Right renal pelvis (tissue), 4 donors: ENCODE measurements at places on chromosomes 7 and 10. TPM values are rescaled to one million over a fixed set of nuclear protein-coding genes. Genes with fewer than 3 reads are reported as not detected.

GRCh38 chr7:2722591-2722990 lies 34.6 kb downstream of the AMZ1 start:
- DNase-seq = no peak

- DNase-seq = no peak
Observed at GRCh38 chr10:104322416-104322782, 15.9 kb downstream of the ITPRIP start.

GRCh38 chr10:70518695-70519094 lies 40.1 kb downstream of the PALD1 start:
- no peak for DNase-seq

- no peak for DNase-seq
Observed at GRCh38 chr7:5452470-5452899, 28.9 kb upstream of the TNRC18 start.

DNA sequence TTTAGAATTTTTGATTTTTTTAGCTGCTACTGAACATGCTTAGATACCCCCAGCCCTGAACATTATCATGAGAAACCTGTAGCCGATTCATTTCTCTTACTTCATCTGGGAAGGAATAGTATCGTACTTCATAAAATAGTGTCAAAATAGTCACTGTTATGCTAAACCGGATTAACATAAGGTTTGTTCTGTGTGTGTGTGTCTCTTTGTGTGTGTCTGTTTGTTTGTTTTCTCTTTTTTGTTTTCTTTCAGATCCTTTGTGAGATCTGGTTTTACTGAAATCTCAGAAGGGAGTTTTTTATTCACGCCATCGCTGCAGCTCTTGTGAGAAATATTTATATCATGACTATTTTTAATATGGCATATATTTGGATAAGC lies 761 bp downstream of the LGI1 start:
- DNase-seq = no peak

- no peak for DNase-seq
Observed at GRCh38 chr10:62581351-62581750, 207.2 kb downstream of the ZNF365 start.

- DNase-seq = no peak
Observed at GRCh38 chr7:136293841-136294391, 316.8 kb upstream of the MTPN start.

DNA sequence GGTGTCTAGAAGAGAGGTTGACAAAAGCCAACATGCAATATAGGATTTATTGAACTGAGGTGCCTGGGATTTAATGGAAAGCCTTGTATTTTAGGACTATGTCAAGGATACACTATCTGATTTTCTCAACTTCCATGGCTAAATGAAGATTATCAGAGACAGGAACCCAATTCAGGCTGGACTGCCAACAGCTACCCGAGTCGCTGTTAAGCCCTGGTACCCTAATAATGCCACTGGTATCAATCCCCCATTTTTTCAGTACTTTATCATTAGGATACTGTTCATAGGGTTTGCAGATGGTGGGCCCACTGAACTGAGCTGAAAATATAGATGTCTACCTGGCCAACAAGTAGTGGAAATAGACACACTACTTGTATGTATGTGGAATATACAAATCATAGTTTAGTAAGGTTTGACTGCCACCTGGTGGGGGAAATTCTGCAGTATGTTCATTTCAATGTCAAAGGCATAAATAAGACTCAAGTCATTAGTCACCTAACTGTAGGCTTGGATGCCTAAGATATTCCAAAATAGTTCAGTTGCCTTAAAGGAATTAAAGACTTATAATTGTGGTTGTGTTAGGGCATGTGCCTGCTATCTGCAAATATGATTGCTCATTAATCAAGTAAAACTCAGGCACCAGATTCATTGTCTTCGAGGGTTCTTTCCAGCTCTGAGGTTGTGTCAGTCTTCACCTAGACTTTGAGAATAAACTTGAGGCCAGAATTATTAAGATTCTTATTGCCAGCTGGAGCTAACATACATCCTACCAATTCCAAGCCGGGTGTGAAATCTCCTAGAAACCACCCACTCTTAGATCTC lies 34.1 kb upstream of the NOBOX start:
- DNase-seq = peak; percentile 68

DNA sequence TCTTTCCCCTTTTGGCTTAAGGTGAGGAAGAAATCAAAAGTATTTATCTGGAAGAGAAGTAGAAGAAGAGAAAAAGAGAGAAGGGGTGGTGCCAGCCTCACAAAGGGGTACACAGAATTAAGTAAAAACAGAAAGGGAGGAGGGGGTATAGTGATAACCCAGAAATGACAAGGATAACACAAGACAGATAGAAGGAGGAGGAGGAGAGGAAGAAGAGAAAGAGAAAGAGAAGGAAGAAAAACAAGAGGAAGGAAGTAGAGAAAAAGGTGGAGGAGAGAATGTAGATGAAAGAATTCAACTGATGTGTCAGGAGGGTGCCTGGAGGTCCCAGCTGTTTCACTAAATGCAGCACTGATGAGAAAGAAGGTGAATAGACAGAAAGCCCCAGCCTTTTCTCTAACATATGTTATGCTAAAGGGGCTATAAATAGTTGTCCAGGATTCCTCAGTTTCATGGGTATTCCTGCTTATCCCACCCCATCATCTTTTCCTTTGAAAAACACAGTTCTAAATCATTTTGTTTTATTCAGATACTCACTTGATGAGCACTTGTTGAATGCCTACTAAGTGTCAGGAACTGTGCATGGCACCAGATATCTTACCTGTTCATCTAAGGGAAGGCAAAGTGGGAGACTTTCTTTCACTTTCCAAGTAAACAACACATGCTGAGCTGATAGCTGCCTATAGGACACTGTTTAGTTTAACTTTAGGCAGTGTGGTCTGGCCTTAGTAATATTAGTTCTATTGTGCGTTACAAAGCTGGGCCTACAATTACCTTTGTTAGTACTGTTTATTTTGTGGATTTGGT lies 8.0 kb downstream of the SEMA3E start:
- no peak for DNase-seq

GRCh38 chr7:120617275-120617674 lies 240.7 kb downstream of the TSPAN12 start:
- DNase-seq = no peak

DNA sequence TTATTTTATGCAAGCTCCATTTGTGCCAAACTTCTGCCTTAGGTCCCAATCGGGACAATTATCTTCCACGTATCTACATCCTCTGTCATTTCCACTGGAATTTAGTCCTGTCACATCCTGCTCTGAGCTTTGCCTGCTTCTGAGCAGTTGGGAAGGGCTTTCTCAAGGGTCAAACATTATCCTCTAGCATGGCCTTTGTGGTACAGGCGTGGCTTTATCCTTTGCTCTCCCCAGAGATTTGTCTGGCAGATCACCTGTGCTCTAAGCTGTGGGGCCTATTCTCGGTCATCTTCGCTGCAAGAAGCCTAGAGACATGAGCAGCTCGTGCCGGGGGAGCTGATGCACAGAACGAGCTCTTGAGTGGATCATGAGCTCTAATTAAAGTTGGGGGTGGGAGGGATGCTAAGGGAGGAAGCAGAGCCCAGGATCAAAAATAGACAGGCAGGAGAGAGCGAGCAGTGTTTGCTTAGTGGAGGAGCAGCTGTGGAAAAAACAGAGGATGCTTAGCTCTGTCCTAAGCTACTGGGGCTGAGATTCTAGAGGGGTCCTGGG lies 19.8 kb upstream of the TMEM273 start:
- DNase-seq = no peak

DNA sequence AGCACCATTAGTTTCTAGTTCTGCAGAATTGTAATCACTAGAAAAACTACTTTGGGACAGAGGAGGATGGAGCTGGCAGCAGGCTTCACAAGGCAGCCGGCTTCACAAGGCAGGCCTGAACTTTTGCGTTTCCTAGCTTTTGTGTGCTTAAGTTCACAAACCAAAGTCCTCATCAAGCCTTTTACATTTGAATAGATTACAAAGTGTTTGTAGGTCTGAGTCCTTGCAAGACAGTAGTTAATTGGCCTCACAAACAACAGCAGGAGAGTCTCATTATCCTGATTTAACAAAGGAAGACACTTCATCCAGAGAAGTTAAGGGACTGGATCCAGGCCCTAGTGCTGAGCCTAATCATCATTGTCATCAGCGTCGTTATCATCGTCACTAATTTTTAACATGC lies 147.8 kb upstream of the AUTS2 start:
- no peak for DNase-seq

DNA sequence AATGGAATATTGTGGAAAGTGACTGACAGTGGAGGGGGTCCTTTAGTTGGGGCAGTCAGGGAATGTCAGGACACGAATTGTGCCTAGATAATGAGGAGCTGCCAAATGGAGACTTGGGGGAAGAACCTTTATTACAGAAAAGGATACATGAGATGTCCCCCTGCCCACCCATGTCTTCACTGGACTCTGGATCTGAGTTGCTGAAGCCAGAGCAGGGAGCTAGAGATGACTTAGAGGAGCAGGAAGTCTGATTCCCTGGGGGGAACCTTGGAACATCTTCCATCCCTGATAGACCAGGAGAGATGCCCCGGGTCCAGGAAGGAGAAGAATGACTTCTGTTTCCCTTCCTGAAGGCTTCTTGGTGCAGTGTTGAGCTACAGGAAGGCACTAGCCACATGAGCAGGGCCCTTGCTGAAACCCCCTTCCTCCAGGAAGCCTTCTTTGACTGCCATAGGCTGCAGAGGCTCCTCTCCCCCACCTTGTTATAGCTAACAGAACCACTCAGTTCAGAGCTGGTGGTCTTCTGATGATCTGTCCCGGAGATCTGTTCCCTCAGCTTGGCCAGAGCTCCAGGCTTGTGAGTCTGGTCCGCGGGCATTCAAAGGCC lies 747 bp upstream of the NEURL1 start:
- no peak for DNase-seq

- DNase-seq = no peak
Observed at GRCh38 chr10:70476249-70477035, 2.1 kb upstream of the PALD1 start.

- no peak for DNase-seq
Observed at GRCh38 chr7:15885678-15886077, 199.2 kb upstream of the MEOX2 start.

DNA sequence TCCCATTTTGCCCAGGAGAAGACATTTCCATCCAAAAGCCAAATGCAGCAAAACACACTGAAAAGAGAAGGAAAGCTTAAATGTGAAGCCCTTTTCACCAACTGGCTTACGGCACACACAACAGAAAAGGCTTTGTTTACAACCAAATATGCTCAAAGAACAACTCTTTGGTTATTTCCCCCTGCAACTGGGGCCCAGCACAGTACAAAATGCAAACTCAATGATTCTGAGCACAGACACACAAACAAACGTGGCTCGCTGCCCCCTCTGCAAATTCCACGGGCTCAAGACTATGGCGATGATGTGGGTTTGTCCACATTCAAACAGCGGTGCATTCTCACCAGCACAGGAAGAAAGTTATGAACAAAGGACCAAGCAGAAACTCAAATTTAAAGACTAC lies 5.3 kb downstream of the CPXM2 start:
- DNase-seq = no peak

DNA sequence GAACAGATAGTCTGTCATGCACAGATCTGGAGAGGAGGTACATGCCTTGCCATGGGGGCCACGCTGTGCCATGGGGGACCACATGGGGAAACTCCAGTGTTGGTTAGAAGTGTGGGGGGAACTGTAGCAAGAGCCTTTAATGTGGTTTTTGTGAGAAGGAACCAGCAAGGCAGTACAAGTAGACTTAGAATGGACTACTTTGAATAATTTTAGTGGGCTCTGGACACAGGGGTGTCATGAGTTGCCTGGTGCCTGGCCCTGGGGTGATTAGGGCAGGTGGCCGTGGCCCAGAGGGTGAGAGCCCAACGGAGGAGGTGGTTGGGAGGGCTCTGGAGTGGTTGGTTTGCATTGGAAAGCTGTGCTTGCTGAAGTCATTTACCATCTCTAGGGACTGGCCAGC lies 77.2 kb downstream of the CXCL12 start:
- DNase-seq = no peak

DNA sequence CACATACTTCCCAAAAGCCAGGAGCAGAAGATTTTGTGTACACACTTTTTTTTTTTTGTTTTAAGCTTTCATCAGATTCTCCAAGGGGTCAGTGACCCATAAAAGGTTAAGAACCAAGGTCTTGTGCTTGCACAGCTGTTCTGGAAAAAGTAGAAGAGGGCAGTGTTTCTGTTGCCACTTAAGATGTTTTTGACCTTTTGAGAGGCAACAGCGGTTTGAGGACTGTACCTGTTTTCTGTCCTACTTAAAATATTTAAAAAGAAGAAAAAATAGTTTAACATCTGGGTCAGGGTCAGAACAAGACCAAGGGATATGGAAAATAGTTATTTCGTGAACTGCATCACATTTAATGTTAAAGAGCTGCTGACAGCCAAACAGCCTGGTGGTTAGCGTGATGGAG lies 32.9 kb downstream of the AUTS2 start:
- no peak for DNase-seq

GRCh38 chr10:8628351-8628750 lies 573.9 kb downstream of the GATA3 start:
- no peak for DNase-seq

DNA sequence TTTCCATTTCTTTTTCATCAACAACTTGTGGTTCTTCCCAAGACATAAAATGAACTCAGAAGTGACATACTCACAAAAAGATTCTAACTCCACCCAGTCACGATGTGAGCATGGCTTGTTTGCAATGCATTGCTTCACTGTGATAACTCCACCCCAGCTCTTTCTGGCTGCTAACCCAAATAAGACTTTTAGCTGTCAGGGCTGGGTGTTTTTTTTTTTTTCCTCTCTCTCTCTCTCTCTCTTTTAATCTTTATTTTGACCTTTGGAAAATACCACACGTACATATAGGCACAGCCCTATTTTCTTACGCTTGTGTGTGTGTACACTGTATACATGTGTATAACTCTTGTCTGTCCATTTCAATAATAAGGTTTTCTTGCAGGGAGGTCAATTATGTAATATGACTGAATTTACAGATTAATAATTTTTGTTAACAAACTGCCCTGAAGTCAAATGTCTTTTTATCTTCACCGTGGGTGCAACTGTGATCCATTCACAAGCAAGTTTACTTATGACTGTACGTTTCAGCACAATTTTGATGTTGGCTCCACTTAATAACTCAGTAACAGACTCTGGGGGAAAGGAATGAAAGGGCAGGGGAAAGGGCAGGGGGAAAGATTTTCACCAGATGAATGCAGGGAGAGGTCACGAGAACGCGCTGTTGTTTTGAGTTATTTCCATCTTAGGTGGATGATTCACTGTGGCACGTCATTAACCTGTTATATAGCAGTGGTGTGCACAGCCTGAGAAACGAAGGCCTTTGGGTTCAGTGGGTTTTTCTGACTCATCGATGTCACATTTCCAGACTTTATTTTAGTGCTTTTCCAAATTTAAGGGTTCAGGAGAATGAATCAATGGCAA lies 49.1 kb downstream of the APBB1IP start:
- no peak for DNase-seq

The GBX1 gene
- polyA plus RNA-seq = not detected

The TMEM196 gene
- polyA plus RNA-seq = not detected

The GIMAP8 gene
- 8.7 TPM for polyA plus RNA-seq

The MRLN gene
- polyA plus RNA-seq = 0.37 TPM

The STAMBPL1 gene
- polyA plus RNA-seq = 1.8 TPM

The SPDYE1 gene
- polyA plus RNA-seq = 0.52 TPM

The HMX3 gene
- not detected for polyA plus RNA-seq

The CCL24 gene
- polyA plus RNA-seq = 2.1 TPM

The FAM241B gene
- 11.6 TPM for polyA plus RNA-seq

The KLLN gene
- polyA plus RNA-seq = 1.7 TPM

The ANKRD7 gene
- 3.5 TPM for polyA plus RNA-seq

The MAGI2 gene
- polyA plus RNA-seq = 36.8 TPM

The WDR11 gene
- polyA plus RNA-seq = 59.5 TPM

The SUN3 gene
- polyA plus RNA-seq = 0.29 TPM
